ENCODE measurements at places on chromosomes 4 and X.

- no peak for DNase-seq
These were observed 46.1 kb upstream of the VEGFC start for GRCh38 chr4:176838601-176839433.

GRCh38 chrX:5876984-5877596 lies 351.6 kb downstream of the NLGN4X start:
- no peak for DNase-seq

GRCh38 chrX:45771560-45772340 lies 571.1 kb upstream of the DIPK2B start:
- no peak for DNase-seq

- DNase-seq = no peak
These were observed 197.4 kb upstream of the TBL1X start for GRCh38 chrX:9267415-9267814.

DNA sequence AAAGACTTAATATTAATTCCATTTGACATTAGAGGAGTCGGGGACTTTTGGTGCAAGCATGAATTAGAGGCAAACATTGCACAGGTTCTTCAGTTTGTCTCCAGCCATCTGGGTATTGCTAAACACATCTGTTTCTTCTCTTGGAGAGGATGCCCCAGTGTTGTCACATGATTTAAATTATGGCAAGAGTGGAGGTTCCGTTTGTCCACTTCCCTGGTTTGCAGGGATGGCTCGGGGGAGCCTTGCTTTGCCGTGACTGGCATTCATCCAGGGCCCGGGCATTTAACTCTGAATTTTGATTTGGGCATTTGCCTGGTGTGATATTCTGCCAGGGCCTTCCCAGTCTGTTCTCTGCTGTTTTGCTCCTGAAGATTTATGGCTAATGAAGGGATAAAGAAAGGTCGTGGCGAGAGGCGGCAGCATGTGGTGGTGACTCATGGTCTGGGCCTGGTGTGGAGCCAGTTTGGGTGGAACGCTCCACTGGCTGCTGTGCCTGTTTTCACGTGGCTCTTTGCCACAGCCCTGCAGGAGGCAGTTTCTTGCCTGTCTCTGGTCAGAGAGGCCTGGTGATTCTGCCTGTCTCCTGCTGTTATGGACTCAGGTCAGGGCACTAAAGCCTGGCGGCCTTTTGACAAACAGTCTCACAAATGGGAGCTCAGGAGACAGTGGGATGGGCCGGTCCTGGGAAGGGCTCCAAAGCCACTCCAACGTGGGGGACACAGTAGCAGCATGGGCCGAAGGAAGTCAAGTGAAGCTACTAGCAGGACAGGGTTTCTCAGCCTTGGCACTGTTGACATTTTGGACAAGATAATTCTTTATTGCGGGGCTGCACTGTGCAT lies 99.4 kb upstream of the PGRMC2 start:
- DNase-seq = no peak

DNA sequence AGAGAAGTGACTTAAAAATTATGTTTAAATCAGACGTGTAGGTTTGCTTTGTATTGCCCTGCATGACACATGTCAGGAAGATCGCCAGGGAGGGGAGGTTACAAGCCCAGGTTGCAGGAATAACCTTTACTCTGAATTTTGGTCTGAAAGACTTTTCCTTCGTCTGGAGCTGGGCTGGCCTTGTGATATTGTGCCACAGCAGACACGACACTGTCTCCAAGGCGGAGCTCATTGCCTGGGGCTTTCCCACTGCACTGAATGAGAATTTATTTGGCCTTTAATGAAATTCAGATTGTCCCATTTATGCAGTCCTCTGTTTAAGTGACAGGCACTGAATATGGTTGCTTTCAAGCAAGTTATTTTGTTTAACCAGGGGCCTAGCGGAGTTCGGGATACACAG lies 45.1 kb downstream of the RHOH start:
- no peak for DNase-seq

Data from type B pancreatic cell (in vitro differentiated cells).